ENCODE measurements at places on chromosomes 6 and 20.

GRCh38 chr6:33414592-33415271 lies 3.2 kb downstream of the CUTA start:
- DNase-seq: no peak

DNA sequence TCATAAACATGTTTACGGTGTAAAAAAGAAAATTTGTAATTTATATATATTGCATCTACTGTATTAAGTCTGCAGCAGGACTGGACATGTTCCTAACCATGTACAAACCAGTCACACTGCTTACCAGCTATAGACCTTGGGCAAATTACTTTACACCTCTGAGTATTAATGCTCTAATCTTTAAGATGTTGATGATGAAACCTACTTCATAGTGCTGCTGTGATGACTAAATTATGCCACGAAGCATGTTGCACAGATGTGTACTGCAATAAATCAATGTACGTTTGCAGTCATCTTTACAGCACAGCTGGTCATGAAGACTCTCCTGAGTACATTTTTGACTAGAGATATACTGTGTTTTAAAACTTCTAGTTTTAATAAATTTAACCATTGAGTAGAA lies 42.6 kb downstream of the PRKN start:
- DNase-seq: no peak

DNA sequence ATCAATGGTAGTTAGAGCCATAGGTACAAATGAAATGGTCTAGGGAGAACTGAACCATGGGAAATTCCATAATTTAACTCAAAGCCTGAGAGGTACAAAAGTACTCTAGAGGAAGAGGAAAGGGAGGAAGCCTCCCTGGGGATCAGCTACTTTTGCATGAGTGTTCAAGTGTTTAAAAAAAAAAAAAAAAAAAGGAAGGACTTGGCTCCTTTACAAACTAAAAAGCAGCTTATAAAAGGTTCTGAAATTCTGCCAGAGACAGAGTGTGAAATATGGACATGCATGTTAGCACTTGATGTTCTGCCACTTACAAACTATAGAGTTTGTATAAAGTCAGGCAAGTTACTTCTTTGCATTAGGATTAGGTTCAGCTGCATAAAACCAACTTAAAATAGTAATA lies 290.0 kb downstream of the TBC1D7 start:
- no peak for DNase-seq

DNA sequence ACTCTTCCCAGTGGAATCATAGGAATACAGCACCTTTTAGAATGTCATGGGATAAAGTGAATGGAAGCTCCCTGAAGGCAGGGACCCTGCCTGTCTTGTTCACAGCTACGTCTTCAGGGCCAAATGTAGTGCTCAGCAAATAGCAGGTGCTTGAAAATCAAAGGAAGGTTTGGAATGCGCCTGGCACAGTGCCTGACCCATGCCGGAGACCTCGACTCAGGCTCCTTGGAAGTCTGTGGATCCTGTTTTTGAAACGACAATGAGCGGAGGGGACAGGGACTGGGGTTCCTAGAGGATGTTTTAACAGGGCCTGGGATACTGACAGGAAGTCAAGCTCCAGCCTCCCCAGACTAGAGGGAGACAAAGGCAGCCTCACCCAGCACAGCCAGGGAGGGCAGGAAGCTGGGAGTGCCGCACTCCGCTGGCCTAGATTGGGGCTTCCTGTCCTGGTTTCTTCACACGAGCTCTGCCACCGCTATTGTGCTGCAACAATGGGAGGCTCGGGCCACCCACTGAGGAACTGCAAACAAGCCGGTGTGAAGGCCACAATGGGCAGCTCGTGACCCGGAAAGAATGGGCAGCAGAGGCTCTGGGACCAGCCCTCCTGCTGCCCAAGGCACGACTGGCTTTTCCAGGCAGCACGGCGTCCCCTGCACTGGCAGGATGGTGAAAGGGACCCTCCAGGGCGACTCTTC lies 76.7 kb downstream of the PREX1 start:
- no peak for DNase-seq

- no peak for DNase-seq
Observed at GRCh38 chr20:58511364-58511763, 3.8 kb downstream of the APCDD1L start.

DNA sequence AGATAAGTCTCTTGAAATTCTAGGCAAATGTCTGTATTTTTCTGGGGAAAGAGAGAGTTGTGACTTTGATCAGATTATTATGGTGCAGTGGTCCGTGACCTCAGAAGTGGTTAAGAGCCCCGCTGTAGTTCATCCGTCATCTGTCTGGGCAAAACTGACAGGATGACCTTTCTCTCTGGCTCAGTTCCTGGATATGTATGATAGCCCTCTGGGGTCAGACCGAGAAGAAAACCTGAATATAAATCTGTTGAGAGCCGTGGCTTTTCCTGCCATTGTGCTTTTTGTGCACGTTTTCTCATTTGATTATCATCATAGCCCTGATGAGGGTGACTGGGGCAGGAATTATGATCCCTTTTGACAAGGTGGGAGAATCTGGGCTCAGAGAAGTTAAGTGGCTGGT lies 26.5 kb downstream of the GHRH start:
- DNase-seq: no peak

DNA sequence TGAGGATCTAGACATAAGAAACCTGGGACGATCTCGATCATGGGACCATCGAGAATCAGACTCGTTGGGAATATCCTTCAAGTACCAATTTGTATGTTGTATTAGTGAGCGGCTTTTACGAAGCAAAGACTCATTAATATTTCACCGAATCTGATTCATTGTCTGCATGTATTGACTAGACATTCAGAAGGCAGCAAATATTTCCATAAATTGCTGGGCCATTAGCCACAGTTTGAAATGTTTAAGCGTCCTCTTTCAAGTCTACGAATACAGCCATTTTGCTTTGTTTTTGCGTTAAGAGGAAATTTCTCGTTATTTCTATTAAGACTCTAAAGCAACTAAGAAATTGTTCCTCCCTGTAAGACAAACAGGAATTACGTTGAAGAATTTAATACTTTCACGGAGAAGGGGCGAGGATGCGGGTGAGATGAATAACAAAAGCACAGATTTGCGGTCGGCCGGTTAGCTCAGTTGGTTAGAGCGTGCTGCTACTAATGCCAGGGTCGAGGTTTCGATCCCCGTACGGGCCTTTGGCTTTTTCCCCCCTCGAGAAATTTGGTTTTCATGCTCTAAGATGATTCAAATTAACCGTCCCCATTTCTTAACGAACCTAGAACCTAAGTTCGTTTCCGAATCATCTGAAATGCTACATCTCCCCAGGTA lies 18.5 kb downstream of the POM121L2 start:
- no peak for DNase-seq

GRCh38 chr6:105545228-105545920 lies 142.5 kb upstream of the PREP start:
- no peak for DNase-seq

Data from GM19239 (cell line).